ENCODE measurements at places on chromosomes 7 and 10.

DNA sequence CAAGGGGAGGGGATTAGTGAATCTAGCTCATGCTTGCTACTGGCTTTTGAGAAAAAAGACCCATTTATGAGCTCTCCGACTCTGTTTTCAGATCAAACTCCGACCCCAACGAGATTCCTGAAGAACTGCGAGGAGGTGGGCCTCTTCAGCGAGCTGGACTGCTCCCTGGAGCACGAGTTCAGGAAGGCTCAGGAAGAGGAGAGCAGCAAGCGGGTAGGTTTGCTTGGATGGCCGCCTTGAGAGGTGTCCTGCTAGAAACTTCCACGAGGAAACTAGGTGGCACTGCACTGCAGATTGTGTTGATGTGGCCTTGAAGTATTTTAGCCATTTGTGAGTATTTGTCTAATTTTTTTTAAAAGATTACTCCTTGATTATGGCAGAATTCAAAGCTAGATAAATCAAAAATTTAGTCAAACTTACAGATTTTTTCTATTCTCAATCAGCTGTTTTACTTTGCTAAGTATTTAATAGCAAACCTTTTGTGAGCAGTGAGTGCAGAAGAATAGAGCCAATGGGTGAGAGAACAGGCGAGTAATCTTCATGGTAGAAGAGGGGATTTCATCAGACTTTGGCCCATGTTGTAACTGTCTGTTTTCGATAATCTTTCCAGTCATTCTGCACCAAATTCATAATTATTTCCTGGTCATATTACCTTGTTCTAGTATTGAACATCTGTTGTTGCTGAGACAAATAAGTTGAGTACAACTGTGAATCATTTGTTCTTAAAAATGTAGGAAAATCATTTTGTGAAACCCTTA, 95.4 kb downstream of the CREB5 start:
- no peak for DNase-seq

DNA sequence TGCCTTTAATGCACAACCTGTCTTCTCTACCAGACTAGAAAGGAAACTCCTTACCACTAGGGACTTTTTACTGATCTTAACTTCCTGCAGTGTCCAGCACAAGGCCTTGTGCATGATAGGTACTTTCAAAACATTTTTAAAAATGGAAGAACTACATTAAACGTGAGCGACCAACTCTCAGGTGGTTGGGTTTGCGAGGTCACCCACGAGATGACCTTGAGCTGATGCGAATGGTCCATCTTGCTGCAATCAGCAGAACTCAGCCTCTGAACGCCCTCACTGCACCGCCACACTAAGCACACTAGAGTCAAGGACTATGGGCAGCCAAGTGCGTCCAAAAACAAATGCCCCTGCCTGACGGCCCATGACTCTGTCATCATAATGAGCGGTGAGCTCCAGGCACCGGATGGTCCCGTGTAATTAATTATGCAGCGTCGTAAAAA, 34.9 kb upstream of the PTF1A start:
- no peak for DNase-seq

- no peak for DNase-seq
Measured at GRCh38 chr10:25954851-25955250, 20.8 kb downstream of the MYO3A start.

DNA sequence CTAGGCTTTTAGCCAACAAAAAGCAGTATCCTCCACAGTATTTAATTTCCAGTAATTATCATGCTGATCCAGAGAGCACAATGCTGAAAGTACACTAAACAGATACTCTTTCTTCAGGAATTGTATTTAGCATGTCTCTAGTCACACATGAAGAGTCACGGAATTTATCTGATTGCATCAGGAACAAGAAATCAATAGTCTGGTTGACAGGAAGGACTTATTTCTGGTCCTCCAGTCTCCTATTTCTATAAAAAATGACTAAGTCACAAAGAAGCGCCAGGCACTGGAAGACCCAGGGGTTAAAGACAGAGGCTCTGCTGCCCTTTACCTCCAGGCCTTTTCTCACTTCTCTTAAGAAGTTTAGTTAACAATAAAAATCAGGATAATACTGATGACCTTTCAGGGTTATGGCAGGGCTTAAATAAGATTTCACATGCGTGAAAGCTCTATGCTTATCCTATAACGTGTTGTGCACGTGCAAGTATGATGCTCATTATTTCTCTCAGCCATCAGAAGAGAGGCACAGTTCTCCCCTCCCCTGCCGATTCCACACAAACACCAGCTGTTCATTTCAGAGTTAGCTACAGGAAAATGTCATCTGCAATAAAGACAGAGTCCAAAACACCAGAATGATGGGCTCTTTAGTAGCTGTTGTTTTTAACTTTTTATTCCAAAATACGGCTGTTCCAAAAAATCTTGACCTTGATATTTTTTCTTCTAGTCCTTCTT, 36.9 kb downstream of the SLC26A4 start:
- peak; percentile 71 for DNase-seq
